ENCODE measurements at places on chromosomes 3 and 15. TPM values are rescaled to one million over a fixed set of nuclear protein-coding genes. Genes with fewer than 3 reads are reported as not detected.

Gene IL17RB
- total RNA-seq, result 18.4 TPM

Gene GPR176
- 2.4 TPM for total RNA-seq

Gene EOMES
- total RNA-seq, result 1.9 TPM

Gene TMEM207
- not detected for total RNA-seq

Gene NAALADL2
- total RNA-seq, result 9.8 TPM

Gene SNX22
- 17.4 TPM for total RNA-seq

Gene DPPA2
- not detected for total RNA-seq

Gene LPP
- 180 TPM for total RNA-seq

Gene PLA1A
- total RNA-seq, result 13.1 TPM

Gene FBXW12
- not detected for total RNA-seq

Gene ST6GAL1
- 72.7 TPM for total RNA-seq

Gene PLSCR2
- 0.86 TPM for total RNA-seq

Gene SLC27A2
- 2.9 TPM for total RNA-seq

Gene LSG1
- total RNA-seq, result 40.9 TPM

Gene CTXN2
- total RNA-seq, result not detected

Gene HYAL2
- total RNA-seq, result 155 TPM

Gene CYP8B1
- not detected for total RNA-seq

Gene RHCG
- total RNA-seq, result not detected

Gene GOLGA8O
- not detected for total RNA-seq

Gene BRK1
- 116 TPM for total RNA-seq

Gene PLAAT1
- not detected for total RNA-seq

Gene FBXO40
- 0.09 TPM for total RNA-seq

Gene POC1A
- 2.7 TPM for total RNA-seq

Gene TMCO5A
- total RNA-seq, result not detected

Gene ADGRG7
- total RNA-seq, result not detected

Gene PLD1
- 27.7 TPM for total RNA-seq

Gene CCK
- not detected for total RNA-seq

Gene OR4F6
- total RNA-seq, result not detected

Gene CCDC13
- 2.5 TPM for total RNA-seq

Gene LMAN1L
- total RNA-seq, result not detected

Gene TNFAIP8L3
- 10.4 TPM for total RNA-seq

Gene IL12A
- total RNA-seq, result 2.9 TPM

Gene EFCC1
- 12.1 TPM for total RNA-seq

Gene PP2D1
- not detected for total RNA-seq

Gene ITIH3
- total RNA-seq, result 4.5 TPM

Gene UACA
- 35.7 TPM for total RNA-seq

Gene KIAA1143
- total RNA-seq, result 27.8 TPM

Gene AKAP13
- total RNA-seq, result 443 TPM

Gene LRRC31
- total RNA-seq, result 1.1 TPM

Gene RYR3
- 0.32 TPM for total RNA-seq

Gene UNC13C
- total RNA-seq, result 0.12 TPM

Gene CNTN4
- total RNA-seq, result 10.4 TPM

Gene RGMA
- total RNA-seq, result 9.7 TPM

Gene LYZL4
- not detected for total RNA-seq

Gene PEAK1
- total RNA-seq, result 112 TPM

Gene FGF7
- total RNA-seq, result 24.2 TPM

Gene CDCP1
- 28.7 TPM for total RNA-seq

Gene PLA2G4F
- total RNA-seq, result 99.0 TPM

Gene RLBP1
- not detected for total RNA-seq

Gene SYNPR
- total RNA-seq, result not detected

Gene MEX3B
- total RNA-seq, result 1.8 TPM

Measured in lower lobe of right lung (tissue), 2 donors.